ENCODE measurements at places on chromosomes 4 and X.

DNA sequence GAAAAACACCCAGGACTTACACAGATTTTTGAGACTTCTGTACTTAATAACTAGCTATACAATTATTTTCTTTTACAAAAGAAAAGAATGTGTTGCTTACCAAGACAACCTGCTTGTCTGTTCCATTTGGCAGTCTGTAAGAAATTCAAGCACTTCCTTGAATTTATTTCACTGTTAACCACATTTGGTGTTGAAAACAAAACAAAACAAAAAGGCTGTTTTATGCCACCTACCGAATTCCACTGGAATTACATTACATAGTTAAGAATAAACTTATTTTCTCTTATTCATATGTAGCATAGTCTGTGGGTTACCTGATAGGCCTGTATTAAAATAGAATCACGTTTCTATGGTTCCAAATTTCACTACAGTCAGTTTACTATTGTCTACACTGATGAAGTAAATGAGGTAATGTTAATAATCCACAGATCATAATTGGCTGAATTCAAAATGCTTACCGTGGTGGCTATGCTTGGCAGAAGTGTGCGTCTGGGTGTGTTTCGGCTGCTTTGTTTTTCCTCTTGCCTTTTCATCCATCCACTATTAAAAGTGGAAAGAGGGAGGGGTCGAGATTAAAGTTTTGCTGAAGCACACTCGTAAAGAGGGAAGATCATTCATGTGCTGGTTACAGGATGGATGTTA is at the start of gene TLR1:
TSS of gene TLR1 (minus strand) at position 138 of the 642 bp plus-strand sequence. CDS start 5,960 bp downstream, outside the sequence.
- H3K27me3 ChIP-seq, result no peaks in the 10 kb centered on the region
- peak within 1 kb of the TSS; percentile 11 for H3K4me3 ChIP-seq
- peaks cover 4% of the 10 kb centered on the region for H3K4me1 ChIP-seq
- H3K36me3 ChIP-seq, result no peaks in the 10 kb centered on the region

DNA sequence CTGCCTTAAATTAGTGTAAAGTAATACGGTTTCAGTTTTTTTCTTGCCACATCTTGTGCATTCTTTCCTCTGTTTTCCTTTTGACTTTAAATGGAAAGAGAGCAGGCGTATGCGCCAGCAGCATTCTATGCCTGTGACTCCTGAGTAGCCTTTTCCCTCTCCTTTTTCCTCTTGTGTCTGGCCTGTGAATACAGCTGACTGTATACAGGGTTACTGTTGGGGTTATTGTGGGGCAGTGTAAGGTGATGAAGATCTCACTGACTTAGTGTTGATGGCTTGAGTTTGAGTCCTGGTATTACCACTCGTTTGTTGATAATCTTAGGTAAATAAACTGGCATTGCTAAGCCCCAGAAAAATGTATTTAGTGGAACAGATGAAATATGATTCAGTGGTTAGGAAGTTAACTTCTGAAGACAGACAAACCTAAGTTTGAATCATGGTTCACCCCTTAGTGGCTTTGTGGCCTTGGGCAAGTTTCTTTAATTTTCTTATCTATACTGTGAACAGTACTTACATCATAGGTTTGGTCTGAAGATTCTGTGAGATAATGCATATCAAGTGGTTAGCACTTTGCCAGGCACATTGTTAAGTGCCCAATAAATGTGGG is 105.1 kb downstream of the FNIP2 start:
- no peaks in the 10 kb centered on the region for H3K27me3 ChIP-seq
- no peak overlapping the region for H3K27ac ChIP-seq
- peak; percentile 79 for DNase-seq

GRCh38 chrX:111352424-111352823 is 59.6 kb downstream of the DCX start:
- peaks cover 19% of the 10 kb centered on the region for H3K27me3 ChIP-seq
- peaks cover 29% of the 10 kb centered on the region for H3K4me1 ChIP-seq
- H3K36me3 ChIP-seq, result no peaks in the 10 kb centered on the region
- peak; percentile 88 for DNase-seq

- no peaks in the 10 kb centered on the region for H3K4me1 ChIP-seq
- no peak overlapping the region for H3K4me3 ChIP-seq
- no peaks in the 10 kb centered on the region for H3K36me3 ChIP-seq
- no peaks in the 10 kb centered on the region for H3K27me3 ChIP-seq
Observed at GRCh38 chr4:178599521-178599920, 1157.3 kb upstream of the AGA start.

- H3K4me3 ChIP-seq, result no peak overlapping the region
- H3K27me3 ChIP-seq, result no peaks in the 10 kb centered on the region
- peaks cover 27% of the 10 kb centered on the region for H3K36me3 ChIP-seq
- peak overlapping the region; percentile 89 for H3K27ac ChIP-seq
Observed at GRCh38 chr4:169099771-169100180, 89.7 kb upstream of the CBR4 start.

GRCh38 chrX:40871385-40872082 is 136.2 kb upstream of the MED14 start:
- H3K4me1 ChIP-seq, result peaks cover 10% of the 10 kb centered on the region
- H3K27me3 ChIP-seq, result peaks cover 13% of the 10 kb centered on the region

DNA sequence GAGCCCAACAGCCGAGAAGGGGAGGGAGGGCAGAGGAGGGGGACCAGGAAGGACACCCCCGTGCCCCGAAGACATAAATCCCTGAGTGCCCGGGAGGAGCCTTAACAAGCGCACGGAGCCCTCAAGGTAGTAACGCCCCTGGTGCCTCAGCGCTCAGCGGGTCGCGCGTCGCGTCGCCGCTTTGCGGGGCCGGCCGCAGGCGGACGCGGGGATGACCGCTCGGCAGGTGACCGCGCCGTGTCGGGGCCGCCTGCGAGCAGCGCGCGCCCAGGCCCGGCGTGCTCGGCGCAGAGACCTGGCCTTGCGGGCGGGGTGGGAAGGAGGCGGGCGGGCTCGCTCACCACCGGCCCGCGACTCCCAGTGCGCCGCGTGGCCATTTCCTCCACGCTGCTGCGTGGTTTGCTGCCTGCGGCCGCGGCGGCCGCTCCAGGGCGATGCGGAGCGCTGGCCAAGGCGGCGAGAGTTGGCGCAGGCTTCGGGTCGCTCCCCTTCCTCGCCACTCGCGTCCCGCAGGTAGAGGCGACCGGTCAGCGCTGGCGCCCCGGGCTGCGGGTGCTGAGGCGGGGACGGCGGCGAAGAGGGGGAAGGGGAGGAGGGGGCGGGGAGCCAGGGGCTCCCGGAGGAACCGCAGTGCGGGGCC is 632 bp downstream of the CCSER1 start:
- DNase-seq, result peak; percentile 12
- H3K4me1 ChIP-seq, result peaks cover 5% of the 10 kb centered on the region
- peak overlapping the region; percentile 54 for H3K4me3 ChIP-seq
- H3K36me3 ChIP-seq, result no peaks in the 10 kb centered on the region
- H3K27me3 ChIP-seq, result peaks cover 12% of the 10 kb centered on the region

GRCh38 chr4:41590591-41590990 is 52.6 kb downstream of the LIMCH1 start:
- no peaks in the 10 kb centered on the region for H3K36me3 ChIP-seq
- H3K27me3 ChIP-seq, result no peaks in the 10 kb centered on the region
- H3K27ac ChIP-seq, result peak overlapping the region; percentile 56
- H3K4me3 ChIP-seq, result no peak overlapping the region
- peak; percentile 64 for DNase-seq
- peaks cover 5% of the 10 kb centered on the region for H3K4me1 ChIP-seq

DNA sequence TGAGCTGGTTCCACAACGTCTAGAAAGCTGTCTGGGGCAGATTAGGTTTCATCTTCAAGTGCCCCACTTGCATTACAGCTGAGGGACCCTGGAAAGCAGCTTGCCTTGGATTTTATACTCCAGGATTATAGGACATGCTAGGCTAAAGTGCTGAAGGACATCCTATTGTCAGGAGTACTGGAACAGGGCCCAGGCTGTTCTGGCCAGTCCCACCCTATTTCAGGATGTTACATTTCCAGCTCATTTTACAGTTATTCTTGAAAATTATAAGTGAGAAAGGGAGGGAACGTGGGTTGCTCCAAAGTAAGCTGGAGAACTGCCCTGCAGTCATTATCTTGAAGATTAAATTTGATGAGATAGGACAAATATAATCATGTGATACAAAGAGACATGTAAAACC is 71.0 kb upstream of the UGT8 start:
- no peak overlapping the region for H3K4me3 ChIP-seq
- no peaks in the 10 kb centered on the region for H3K27me3 ChIP-seq
- no peaks in the 10 kb centered on the region for H3K4me1 ChIP-seq
- no peaks in the 10 kb centered on the region for H3K36me3 ChIP-seq

GRCh38 chr4:56575820-56576429 is 70.3 kb downstream of the ARL9 start:
- H3K36me3 ChIP-seq, result no peaks in the 10 kb centered on the region
- H3K4me1 ChIP-seq, result no peaks in the 10 kb centered on the region
- no peak overlapping the region for H3K4me3 ChIP-seq
- peak; percentile 72 for DNase-seq
- no peak overlapping the region for H3K27ac ChIP-seq
- H3K27me3 ChIP-seq, result no peaks in the 10 kb centered on the region

DNA sequence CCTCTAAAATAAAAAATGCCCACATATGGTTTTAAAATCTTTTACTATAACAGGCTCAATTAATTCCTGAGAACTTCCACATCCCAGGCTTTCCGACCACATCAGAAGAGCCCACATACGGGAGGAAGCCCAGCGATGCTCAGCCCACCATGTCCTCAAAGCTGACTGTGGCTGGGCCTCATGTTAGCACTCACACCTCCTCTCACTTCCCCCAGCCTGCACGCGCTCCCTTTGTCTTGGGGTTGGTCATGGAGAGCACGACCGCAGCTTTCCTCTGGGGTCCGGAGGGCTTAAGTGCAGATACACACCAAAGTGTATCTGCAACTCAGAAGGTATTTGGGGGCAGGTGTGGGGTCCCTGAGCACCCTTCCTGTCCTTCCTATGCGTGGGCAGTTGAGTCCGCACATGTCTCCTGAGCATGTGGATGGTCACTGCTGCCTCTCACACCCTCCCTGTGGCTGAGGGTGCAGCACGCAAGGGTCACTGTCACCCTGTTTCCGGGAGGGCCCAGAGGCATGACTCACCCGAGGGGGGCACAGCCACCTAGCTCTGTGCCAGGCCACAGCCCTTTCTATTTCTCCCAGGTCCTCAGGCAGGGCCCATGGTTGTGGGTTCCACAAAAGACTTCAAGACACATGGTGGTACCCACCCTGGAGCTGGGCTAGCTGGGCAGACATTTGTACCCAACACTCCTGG is 21.2 kb downstream of the WDR1 start:
- H3K27me3 ChIP-seq, result no peaks in the 10 kb centered on the region
- H3K4me3 ChIP-seq, result no peak overlapping the region
- no peak for DNase-seq
- peaks cover 94% of the 10 kb centered on the region for H3K4me1 ChIP-seq
- peaks cover 93% of the 10 kb centered on the region for H3K36me3 ChIP-seq
- H3K27ac ChIP-seq, result peak overlapping the region; percentile 87

GRCh38 chr4:68576272-68577125 is at the start of gene UGT2B17:
UGT2B17 (minus strand) TSS chr4:68576322; CDS start chr4:68568484, 7,838 bp downstream.
- no peaks in the 10 kb centered on the region for H3K4me1 ChIP-seq
- no peaks in the 10 kb centered on the region for H3K36me3 ChIP-seq
- H3K4me3 ChIP-seq, result no peak within 1 kb of the TSS
- DNase-seq, result no peak
- H3K27ac ChIP-seq, result no peak within 1 kb of the TSS

DNA sequence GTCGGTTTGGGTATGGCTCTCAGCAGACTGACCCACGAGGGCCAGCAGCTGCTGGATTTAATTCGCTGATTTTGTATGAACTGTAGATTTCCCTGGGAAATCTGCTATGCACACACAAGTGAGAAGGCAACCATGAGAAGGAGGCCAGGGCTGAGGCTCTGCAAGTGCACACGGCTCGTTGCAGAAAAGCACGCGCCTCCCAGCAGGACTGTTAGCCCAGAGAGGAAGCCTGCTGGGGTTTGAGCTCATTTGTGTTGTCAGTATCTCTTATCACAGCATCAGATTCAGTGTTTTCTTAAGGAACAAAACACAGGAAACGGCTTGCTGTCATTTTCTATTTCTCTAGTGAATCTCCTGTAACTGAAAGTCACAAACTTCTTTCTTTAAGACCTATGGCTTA is 296.2 kb upstream of the FAT1 start:
- no peak overlapping the region for H3K4me3 ChIP-seq
- H3K27ac ChIP-seq, result no peak overlapping the region
- no peaks in the 10 kb centered on the region for H3K4me1 ChIP-seq
- H3K27me3 ChIP-seq, result no peaks in the 10 kb centered on the region
- DNase-seq, result no peak

- DNase-seq, result no peak
- H3K27me3 ChIP-seq, result peaks cover 82% of the 10 kb centered on the region
- no peak overlapping the region for H3K4me3 ChIP-seq
- no peaks in the 10 kb centered on the region for H3K36me3 ChIP-seq
- H3K27ac ChIP-seq, result no peak overlapping the region
Observed at GRCh38 chr4:84501202-84501503, 2.1 kb upstream of the NKX6-1 start.

GRCh38 chrX:151476604-151477303 is 79.7 kb downstream of the VMA21 start:
- no peak overlapping the region for H3K27ac ChIP-seq
- no peak overlapping the region for H3K4me3 ChIP-seq
- no peaks in the 10 kb centered on the region for H3K27me3 ChIP-seq
- H3K4me1 ChIP-seq, result no peaks in the 10 kb centered on the region

GRCh38 chr4:124803641-124804040 is 91.1 kb upstream of the ANKRD50 start:
- no peak overlapping the region for H3K4me3 ChIP-seq
- H3K27ac ChIP-seq, result no peak overlapping the region
- H3K4me1 ChIP-seq, result no peaks in the 10 kb centered on the region
- no peaks in the 10 kb centered on the region for H3K27me3 ChIP-seq

DNA sequence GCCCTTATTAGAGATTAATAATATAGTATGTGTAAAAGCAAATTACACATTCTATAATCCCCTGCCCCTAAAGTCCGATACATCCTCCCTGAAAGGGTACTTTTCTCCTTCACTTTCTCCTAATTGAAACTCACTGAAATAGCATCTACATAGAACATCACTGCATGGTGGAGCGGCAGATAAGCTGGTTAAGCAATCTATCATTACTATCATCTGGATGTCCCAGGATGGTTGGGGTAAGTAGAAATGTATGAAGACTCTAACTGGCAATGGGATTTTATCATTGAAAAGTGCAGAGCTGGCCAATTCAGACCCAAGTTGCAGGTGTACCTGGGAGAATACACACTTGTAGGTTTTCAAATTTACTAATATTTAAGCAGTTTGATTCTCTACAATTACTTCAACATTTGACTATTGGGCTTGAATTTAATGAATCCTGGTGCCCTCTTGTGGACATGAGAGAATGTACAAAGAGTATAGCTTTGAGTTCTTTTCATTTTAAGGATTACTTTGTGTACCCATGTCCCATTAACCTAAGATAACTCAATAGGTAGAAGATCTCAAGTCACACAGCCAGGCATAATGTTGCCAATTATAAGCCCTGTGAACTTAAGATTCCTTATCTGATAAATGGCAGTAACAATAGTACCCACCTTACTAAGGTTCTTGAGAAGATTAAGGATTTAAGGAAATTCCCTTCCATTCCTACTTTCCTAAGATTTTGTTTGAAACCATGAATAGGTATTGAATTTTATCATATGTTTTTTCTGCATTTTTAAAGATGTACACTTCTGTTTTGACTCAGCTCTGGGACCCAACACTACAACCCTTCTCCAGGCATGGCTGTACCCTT is 69.8 kb downstream of the SHROOM3 start:
- H3K36me3 ChIP-seq, result no peaks in the 10 kb centered on the region
- no peaks in the 10 kb centered on the region for H3K27me3 ChIP-seq
- H3K27ac ChIP-seq, result no peak overlapping the region
- no peaks in the 10 kb centered on the region for H3K4me1 ChIP-seq
- no peak overlapping the region for H3K4me3 ChIP-seq
